Vagina (tissue), 2 donors: ENCODE measurements at places on chromosomes 2 and 18.

DNA sequence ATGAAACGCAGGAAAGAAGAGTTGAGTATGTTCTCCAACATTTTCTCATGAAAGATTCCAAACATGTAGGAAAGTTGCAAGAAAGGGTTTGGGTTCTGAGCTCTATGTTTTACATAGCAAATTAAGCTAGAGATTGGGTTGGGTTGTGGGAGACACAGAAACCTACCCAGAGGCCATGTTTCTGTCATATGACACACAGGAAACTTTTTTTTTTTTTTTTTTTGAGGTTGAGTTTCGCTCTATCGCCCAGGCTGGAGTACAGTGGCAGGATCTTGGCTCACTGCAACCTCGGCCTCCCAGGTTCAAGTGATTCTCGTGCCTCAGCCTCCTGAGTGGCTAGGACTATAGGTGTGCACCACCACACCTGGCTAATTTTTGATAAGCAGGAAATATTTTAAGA lies 57.6 kb downstream of the DOCK10 start:
- no peak for DNase-seq

DNA sequence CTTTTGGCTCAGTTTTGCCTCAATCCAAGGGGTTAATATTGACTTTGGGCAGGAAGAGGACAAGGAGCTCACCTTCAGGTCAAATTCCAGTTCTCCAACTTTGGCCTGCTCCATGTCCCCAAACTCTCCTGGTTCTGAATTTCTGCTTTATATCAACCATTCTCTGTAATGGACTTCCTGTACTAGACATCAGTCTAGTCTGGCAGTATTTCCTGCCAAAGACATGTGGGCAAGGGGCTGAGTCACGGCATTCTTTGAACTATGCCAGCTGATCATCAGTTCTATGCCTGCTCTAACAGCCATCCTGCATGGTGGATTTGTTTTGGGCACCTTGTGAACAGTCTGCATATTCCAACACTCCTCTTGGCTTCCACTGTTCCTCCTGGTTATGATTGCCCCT lies 199.4 kb downstream of the ZEB2 start:
- no peak for DNase-seq

DNA sequence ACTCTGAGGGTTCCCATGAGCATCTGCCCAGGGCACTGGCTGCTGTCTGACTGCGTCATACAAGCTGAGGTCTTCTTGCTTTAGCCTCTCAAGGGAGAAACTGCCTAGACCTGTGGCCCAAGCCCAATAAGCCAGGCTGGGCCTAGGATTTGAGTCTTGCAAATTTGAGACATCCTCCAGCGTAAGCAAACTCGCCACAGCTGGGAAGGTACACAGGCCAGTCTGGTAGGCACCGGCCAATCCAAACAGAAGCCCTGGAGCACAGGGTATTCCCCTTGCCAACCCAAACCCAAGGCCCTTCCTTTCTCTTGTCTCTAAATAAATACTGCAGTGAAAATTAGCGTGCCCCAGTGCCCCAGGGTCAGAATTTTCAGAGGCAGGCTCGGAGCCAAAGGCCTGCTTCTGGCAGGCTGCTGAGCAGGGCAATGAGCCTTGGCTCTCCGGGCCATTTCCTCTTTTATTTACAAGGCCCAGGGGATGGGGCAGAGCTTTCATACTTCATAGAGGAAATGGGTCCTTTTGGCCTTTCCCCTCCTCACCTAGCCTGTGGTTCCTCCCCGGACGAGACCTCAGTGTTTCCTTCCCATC lies 33.3 kb downstream of the POLR1A start:
- no peak for DNase-seq

DNA sequence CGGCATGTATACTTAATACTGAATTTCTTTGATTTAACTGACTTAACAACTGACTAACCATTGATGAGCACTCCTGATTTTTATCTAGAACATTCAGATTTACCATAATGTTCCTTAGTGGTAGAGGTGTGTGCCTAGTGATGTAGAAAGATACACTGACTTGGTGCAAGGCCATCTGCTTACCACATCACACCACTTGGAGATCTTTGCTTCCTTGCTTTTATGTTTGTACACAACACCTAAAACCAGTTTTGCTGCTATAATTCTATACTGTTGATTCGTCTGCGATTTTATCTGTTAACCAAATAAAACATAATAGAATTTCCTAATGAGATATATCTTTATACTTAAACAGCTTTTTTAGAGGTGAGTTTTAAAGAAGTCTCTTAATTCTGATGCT lies 3.9 kb upstream of the FARP2 start:
- no peak for DNase-seq

- no peak for DNase-seq
Observed at GRCh38 chr2:232839411-232840079, 30.5 kb upstream of the SNORC start.

- no peak for DNase-seq
Observed at GRCh38 chr2:70083344-70084156, 3.7 kb upstream of the PCBP1 start.

- DNase-seq = no peak
Observed at GRCh38 chr18:64416990-64417389, 268.1 kb upstream of the LINC00305 start.

GRCh38 chr2:31150120-31150670 lies 12.0 kb upstream of the GALNT14 start:
- DNase-seq = no peak

DNA sequence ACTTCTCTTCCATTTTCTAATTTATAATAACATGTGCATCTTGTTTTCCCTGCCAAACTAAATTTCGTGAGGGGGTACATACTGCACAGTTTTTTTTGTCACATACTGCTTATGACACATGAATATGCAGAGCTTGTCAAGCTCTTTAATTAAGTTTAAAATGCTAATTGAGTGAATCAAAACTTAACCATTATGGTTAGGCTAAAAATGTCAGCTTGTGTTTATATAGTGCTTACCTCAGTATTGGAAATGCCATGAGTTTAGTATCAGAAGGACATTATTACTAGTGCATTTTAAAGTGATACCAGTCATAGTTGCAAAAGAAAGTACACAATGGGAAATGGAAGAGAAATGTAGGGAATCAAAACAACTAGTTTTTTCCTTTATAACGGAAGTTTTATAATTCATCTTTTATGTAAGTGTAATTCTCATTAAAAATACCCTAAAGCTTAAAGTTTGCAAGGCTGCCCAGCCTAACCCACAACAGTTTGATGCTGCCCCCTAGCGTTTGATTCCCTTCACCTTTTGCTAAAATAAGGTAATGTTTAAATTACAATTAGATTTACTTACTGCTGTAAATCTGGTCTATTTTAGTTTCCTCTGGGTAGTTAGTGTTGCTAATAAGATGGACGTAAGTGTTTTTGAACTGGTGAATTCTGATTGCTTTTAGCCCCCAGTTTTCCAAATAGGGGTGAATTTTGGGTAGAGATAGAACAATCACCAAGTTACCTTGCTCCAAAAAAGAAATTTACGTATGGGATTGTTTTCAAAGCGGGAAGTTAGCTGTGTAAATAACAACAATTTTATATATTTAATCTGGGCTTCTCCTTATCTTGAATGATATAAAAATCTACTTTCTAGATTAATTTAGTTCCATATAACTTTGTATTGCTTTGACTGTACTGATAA lies 3.2 kb downstream of the SLC39A10 start:
- DNase-seq = no peak

DNA sequence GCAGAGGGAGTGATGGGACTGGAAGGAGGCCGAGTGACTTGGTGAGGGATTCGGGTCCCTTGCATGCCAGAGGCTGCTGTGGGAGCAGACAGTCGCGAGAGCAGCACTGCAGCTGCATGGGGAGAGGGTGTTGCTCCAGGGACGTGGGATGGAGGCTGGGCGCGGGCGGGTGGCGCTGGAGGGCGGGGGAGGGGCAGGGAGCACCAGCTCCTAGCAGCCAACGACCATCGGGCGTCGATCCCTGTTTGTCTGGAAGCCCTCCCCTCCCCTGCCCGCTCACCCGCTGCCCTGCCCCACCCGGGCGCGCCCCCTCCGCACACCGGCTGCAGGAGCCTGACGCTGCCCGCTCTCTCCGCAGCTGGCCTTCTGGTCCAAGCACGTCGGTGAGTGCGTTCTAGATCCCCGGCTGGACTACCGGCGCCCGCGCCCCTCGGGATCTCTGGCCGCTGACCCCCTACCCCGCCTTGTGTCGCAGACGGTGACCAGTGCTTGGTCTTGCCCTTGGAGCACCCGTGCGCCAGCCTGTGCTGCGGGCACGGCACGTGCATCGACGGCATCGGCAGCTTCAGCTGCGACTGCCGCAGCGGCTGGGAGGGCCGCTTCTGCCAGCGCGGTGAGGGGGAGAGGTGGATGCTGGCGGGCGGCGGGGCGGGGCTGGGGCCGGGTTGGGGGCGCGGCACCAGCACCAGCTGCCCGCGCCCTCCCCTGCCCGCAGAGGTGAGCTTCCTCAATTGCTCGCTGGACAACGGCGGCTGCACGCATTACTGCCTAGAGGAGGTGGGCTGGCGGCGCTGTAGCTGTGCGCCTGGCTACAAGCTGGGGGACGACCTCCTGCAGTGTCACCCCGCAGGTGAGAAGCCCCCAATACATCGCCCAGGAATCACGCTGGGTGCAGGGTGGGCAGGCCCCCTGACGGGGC lies 4.6 kb downstream of the PROC start:
- DNase-seq = no peak
